ENCODE measurements at places on chromosomes 7 and 10.
A peak's percentile ranks its signal among the peaks of the same experiment; 100 is the strongest.

GRCh38 chr10:112973046-112973445 is 23.0 kb downstream of the TCF7L2 start:
- no peak for DNase-seq

- no peak for DNase-seq
Observed at GRCh38 chr7:71290452-71290851, 158.5 kb downstream of the GALNT17 start.

DNA sequence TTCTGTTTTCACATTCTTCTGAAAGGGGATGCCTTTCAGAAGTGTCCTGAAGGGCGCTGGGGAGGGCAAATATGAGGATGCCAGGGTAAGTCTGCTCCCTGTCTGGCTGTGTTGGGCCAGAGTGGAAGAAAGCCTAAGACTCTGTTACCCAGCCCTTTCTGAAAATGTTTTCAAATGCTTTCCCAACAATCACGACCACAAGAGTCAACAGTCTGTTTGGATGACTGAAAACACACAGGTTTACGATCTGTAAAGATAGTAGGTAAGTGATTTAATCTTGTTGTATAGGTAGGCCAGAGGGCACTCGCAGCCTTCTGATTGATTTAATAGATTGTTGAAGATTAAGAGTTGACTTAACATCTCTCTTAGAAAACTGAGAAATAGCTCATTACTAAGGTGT is 13.2 kb downstream of the SGPL1 start:
- no peak for DNase-seq

DNA sequence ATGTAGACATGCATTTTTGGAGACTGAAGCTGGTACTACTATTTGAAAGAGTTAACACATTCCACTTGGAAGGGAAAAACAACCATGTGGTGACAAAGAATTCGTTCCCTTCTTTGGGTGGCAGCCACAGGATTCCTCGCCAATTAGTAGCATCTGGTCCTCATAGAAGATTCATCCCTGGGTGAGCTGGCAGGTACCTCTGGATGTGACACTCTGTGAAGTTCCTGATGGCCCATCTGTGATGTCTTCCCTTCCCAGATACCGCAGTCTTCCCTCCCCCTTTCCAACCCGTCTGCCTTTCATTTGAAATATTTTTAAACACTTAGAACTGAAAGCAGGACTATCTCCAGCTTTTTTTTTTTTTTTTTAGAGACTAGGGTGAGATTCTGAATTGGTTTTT is 569.5 kb downstream of the TYW1 start:
- no peak for DNase-seq

DNA sequence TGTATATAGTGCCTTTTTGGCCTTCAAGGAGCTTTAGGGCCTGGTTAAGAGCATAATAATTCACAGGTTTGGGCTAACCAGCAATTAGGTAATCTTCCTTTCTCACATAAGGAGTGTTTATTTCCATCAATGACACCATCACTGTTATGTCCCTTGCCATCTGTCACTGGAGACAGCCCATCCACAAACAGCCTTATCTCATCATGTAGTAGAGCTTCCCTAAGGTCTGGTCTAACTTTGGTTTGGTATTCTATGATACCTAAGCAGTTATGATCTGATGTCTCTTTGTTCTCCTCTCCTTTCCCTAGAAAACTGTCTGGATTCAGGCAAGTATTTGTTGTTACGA is 26.4 kb downstream of the MAPK8 start:
- DNase-seq = no peak

DNA sequence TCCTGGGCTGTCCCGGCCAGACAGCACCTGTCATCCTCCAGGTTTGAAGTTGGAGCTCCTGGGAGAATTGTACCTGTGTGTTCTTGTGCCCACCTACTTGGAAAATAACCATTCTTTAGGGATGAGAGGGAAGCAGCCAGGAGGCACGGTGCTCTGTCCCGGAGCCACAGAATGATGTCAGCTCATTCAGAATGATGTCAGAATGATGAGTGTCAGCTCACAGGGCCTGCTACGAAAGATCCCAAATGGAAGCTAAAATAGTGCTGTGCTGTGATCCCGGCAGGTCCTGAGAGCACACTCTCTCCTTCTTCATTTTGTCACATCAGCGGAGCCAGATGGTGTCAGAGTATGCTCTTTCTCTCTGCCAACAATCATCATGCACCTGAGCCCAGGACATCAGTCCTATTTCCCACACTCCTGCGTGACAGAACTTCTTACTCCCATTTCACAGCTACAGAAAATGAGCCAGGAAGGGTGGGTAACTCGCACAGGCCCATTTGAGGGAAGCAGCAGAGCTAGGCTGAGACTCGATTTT is 8.3 kb downstream of the ABCA13 start:
- no peak for DNase-seq

- DNase-seq = no peak
Observed at GRCh38 chr10:118153287-118153686, 106.5 kb upstream of the RAB11FIP2 start.

DNA sequence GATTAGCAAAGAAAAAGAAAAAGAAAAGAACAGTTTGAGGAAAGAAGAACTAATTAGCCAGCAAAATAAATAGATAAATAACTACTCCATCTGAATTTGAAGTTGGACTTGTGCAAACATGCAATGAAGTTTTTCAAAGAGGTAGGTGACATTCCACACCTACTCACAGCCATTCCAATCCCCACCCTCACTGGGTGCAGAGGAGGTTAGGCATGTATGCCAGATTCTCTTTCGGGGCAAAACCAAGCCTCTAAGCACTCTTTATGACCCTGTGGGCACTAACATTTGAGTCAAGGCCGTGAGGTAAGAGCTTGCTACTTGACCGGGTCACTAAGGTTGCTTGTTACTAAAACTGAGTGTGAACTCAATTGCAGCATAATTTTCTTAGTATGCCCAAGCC is 108.4 kb upstream of the SEMA3A start:
- DNase-seq = no peak

GRCh38 chr10:48233559-48234005 is 40.9 kb downstream of the FRMPD2 start:
- no peak for DNase-seq

DNA sequence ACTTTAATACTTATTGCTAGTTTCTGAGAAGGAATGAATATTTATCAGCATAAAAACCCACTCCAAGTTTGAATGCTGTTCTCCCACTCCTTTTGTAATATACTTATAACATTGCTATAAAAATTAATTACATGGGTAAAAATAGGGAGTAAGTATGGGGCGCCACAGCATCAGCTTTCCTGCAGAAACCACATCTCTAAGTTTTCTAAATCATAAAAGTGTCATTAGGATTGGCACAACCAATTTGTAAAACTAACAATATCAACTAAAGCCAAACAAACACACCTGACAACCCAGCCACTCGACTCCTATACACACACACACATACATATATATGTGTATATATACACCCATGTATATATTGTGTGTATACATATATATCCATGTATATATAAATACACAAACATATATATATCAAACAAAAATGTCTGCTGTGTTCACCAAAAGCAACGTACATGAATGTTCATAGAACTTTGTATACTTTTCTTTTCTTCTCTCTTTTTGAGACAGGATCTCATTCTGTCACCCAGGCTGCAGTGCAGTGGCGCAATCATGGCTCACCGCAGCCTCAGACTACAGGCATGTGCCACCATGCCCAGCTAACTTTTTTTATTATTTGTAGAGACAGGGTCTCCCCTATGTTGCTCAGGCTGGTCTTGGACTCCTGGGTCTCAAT is 14.8 kb upstream of the LRRC17 start:
- peak; percentile 92 for DNase-seq

GRCh38 chr7:108330227-108330626 is 126.0 kb downstream of the NRCAM start:
- no peak for DNase-seq

- peak; percentile 4 for DNase-seq
Observed at GRCh38 chr10:2887391-2888070, 179.8 kb upstream of the PFKP start.
